Activated T-cell treated with anti-CD3 and anti-CD28 coated beads, Interleukin-2, amount 50 U/mL, for 1 hour (primary cell): ENCODE measurements at places on chromosomes 13 and 19.
A peak's percentile ranks its signal among the peaks of the same experiment; 100 is the strongest.

GRCh38 chr19:4537953-4538600 lies 1.8 kb downstream of the LRG1 start:
- no peak for DNase-seq

- DNase-seq = no peak
Measured at GRCh38 chr13:98676239-98676638, 76.2 kb downstream of the SLC15A1 start.

DNA sequence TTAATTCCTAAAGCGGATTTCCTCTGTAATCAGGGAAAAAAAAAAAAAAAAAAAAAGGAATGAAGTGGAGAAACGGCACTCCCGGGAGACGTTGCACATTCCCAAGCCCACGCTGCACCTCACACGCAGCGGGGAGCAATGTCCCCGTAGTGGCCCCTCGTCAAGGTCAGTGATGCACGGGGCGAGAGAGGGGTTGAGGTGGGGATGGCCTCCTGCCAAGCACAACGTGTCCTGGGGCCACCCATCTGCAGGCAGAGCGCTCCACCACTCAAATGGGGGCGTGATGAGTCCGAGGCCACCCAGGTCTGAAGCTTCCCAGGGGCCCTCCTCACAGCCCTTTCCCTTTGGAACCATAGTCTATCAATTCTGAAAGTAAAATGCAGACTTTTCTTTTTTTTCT lies 15.1 kb downstream of the PLK5 start:
- no peak for DNase-seq

GRCh38 chr19:7904074-7905020 lies 670 bp downstream of the MAP2K7 start:
- no peak for DNase-seq

GRCh38 chr13:76500894-76501293 lies 385.3 kb downstream of the KCTD12 start:
- DNase-seq = no peak

DNA sequence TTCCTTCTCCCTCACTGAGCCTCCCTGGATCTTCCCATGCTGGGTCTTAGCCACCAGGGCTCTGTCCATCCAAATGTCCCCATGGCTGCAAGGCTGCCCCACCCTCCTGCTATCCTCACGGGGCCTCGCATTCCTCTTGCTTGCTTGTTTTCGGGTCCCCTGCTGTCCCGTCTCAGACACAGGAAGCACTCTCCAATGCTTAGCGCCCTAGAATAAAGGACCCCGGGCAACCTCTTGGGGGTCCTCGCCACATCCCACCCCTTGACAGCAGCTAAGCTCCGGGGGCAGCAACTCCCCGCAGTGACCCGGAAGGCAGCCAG lies 23.7 kb downstream of the SH3GL1 start:
- no peak for DNase-seq

DNA sequence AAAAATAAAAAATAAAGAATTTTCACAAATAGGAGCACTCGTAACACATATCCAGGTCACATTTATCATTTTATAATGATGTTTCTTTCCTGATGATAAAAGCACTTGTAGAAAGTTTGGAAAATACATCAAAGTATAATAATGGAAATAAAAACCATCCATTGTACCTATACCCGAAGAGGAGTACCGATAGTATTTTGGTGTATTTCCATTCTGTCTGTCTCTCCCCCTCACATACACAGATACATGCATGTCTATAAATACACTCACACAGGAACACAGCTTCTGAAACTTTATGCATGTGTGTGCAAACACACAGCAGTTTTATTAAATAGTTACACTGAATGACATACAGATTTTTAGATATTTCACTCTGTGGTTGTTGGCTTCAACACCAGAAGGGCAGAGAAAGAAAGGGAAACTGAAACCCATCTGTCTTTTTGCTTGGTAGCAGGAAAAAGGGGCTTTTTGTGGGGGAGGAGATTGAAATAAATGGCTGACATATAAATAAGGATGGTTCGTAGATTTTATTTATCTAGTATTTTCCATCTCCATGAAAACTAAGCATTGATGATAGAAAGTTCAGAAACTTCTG lies 114.8 kb downstream of the LRCH1 start:
- DNase-seq = no peak

- DNase-seq = no peak
Measured at GRCh38 chr19:48064509-48064908, 20.6 kb upstream of the CABP5 start.

- peak; percentile 39 for DNase-seq
Measured at GRCh38 chr19:1471010-1471514, 8.0 kb downstream of the C19orf25 start.

- no peak for DNase-seq
Measured at GRCh38 chr13:21347753-21348318, 111.3 kb downstream of the ZDHHC20 start.

GRCh38 chr19:19820774-19821320 lies 703 bp downstream of the ZNF506 start:
- DNase-seq = no peak

GRCh38 chr13:78437781-78438180 lies 165.6 kb downstream of the POU4F1 start:
- DNase-seq = no peak

GRCh38 chr13:93227878-93228642 lies 1.5 kb downstream of the GPC6 start:
- DNase-seq = no peak

GRCh38 chr13:88223958-88224357 lies 552.8 kb downstream of the SLITRK5 start:
- DNase-seq = no peak

DNA sequence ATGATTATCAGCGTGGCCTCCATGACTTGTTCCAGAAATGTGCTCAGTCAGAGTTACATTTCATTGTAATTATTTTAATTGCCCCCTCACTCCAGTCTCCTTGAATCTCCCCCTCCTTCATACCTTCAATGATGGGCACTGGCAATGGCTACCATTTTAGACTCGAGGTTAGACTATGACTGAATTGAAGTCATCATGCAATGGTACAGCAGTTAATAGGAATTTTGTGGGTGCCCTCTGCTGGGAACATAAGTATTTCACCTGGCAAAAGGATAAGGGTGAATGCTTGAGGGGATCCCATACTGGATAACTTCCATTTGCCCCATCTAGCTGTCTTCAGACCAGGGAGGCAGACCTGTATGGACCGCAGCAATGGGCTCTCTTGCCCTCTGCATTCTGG lies 32.2 kb upstream of the USP12 start:
- DNase-seq = no peak

- no peak for DNase-seq
Measured at GRCh38 chr13:39105110-39105509, 66.9 kb downstream of the NHLRC3 start.

DNA sequence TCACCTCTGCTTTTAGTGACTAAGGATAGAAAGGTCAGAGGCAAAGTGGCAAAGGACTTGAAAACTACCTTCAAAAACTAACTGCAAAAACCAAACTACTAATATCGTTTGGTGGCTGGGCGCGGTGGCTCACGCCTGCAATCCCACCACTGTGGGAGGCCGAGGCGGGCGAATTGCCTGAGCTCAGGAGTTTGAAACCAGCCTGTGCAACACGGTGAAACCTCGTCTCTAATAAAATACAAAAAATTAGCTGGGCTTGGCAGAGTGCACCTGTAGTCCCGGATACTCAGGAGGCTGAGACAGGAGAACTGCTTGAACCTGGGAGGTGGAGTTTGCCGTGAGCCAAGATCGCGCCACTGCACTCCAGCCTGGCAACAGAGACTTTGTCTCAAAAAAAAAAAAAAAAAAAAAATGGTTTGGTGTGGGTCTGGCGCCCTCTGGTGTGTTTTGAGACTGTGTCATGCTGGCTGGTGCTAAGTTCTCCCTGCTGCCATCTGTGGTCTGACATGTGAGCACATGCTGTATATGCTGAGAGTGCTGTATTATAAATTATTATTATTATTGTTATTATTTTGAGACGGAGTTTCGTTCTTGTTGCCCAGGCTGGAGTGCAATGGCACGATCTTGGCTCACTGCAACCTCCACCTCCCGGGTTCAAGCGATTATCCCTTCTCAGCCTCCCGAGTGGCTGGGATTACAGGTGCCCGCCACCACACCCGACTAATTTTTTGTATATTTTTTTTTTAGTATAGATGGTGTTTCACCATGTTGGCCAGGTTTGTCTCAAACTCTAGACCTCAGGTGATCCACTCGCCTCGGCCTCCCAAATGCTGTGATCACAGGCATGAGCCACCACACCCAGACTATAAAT lies 36.0 kb upstream of the RNF17 start:
- peak; percentile 63 for DNase-seq

DNA sequence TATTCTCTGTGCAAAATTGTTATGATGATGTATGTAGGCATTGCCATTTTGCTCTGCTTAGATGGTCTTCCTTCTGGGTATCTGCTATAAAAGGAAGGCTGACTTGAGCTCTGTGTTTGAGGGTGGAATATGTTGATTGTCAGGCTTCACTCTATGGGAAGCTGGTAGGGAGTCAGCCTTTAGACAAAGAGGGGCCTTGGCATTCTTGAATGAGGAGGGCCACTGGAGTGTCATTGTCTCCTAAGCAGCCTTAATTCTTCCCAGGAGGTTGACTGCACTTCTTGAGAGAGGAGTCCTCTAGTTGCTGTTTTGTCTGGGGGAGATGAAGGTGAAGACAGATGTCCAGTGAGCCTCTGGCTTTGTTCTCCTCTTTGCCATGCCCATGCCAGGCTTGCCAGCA lies 266.8 kb downstream of the KCNRG start:
- DNase-seq = no peak

GRCh38 chr19:15469513-15470297 lies 5.4 kb upstream of the RASAL3 start:
- peak; percentile 45 for DNase-seq

DNA sequence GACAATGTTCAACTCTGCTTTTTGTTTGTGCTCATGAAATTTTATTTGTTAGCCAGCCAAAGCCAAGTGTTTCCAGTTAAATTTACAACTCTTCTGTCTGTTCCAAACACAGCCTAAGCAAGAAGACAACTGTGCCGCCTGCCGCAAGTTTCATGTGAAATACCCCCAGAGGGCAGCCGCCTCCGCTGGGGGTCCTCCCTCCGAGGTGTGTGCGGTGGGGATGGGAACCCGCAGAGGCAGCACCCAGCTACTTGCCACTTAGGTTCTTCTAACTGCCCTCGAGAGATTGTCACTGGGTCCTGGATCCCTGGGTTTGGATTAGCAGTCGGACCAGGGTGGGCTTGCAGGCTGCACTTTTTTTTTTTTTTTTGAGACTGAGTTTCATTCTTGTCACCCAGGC lies 28.5 kb downstream of the ATP11A start:
- no peak for DNase-seq

GRCh38 chr13:93450191-93450621 lies 223.6 kb downstream of the GPC6 start:
- no peak for DNase-seq

DNA sequence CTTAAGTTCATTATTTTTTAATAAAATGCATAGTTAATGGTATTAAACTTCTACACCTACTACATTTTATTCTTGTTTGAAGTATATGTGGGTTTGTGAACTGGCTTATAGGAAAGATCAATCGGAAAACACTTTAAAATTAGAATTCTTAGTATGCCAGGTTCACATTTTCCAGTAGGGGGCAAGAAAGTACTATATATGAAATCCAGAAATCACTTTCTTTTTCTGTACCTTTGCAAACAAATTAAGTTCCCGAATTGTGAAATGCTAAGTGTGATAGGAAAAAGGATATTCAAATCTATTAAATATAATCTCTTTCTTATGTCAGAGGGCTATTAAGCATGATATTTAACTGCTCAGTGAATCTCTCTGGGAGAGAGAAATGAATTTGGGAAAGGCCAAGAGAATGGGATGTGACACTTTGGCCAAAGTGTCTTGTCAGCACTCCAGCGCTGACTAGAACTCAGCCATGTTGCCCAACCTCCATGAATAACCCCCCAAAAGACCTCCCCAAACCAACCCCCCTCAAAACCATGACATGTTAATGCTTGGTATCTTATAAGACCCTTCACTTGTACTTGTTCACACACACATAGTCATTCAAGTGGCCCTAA lies 122.6 kb upstream of the SLC10A2 start:
- no peak for DNase-seq

DNA sequence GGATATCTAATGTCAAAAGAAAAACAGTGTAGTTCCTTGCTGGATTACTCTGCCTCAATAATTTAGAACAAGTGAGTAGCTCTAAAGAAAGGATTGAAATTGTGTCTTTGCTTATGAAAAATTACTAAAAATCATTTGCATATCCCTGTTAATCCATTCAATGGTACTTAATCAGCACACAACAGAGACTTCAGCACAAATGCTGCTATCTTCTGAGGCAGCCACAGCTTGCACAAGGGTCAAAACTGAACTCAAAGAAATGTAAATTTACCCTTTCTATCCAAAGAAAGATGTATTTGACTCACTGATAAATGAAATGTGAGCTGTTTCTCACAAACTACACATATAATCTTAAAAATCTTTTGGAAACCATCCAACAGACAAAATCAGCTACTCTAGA lies 116.2 kb downstream of the LHFPL6 start:
- DNase-seq = no peak

DNA sequence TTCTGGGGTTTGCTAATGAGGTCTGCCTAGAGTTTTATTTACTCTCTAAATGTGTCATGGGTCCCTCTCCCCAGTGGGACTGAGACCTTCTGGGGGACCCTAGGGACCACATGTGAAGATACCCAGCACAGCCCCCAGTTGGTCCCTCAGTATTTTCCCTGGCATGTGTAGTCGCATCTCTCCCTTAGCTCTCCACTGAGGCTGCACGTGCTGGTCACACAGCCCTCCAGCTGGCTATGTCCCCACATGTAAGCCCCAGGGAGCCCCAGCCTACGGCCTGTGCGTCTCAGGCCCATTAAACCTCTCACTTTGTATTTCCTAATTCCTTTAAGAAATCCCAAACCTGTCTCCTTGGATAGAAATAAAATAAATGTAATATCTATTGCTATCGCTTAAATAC lies 189.6 kb upstream of the TSHZ3 start:
- no peak for DNase-seq

GRCh38 chr19:4115050-4115817 lies 8.7 kb downstream of the MAP2K2 start:
- peak; percentile 63 for DNase-seq

DNA sequence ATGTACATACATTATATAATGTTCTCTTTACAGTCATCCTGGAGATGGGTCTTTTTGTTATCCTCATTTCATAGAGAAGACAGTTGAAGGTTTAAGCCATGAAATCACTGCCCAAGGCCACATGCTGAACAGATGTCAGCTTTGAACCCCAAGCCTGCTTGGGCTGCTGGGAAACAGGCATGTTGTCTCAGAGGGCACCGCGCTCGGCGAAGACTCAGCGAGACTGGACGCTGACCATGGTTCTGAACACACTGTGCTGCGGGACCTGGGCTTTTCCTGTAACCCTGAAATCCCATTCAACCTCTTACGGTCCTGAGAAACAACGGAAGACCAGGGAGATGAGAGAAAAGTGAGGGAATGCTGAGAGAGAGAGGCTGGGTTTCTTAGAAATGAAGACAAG lies 27.3 kb downstream of the LRFN3 start:
- DNase-seq = peak; percentile 41
